Activated T-helper 1 cell treated with anti-CD3 and anti-CD28 coated beads, Interleukin-2, amount 50 U/mL, for 16 hours (primary cell): ENCODE measurements at places on chromosomes 6 and 20.

GRCh38 chr20:29689411-29690225, 1567.8 kb upstream of the DEFB115 start:
- no peak for DNase-seq

- no peak for DNase-seq
Measured at GRCh38 chr6:106643061-106643460, 13.7 kb downstream of the QRSL1 start.

- DNase-seq, result no peak
Measured at GRCh38 chr6:1778686-1779235, 169.0 kb downstream of the FOXC1 start.

GRCh38 chr6:147126618-147127022, 77.6 kb upstream of the STXBP5 start:
- DNase-seq, result no peak

DNA sequence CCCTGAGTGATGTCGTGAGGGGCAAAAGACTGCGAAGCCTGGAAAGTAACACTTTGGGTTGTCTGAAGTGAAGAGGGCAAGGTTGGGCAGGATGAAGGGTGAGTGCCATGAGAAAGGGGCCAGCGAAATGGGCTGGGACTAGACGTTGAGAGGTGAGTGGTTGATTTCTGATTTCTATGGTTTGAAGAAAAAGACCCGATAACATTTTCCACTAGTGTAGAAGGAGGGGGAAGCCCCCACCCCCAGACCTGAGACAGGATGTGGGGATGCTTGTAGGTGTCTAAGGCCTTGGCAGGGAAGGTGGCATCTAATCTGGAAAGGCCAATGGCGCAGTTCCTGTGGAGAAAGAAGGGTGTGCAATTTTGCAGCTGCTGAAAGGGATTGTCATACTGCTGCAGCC, 25.3 kb upstream of the KIF3B start:
- DNase-seq, result peak; percentile 50

- DNase-seq, result no peak
Measured at GRCh38 chr6:166610069-166610468, 17.0 kb downstream of the RPS6KA2 start.

DNA sequence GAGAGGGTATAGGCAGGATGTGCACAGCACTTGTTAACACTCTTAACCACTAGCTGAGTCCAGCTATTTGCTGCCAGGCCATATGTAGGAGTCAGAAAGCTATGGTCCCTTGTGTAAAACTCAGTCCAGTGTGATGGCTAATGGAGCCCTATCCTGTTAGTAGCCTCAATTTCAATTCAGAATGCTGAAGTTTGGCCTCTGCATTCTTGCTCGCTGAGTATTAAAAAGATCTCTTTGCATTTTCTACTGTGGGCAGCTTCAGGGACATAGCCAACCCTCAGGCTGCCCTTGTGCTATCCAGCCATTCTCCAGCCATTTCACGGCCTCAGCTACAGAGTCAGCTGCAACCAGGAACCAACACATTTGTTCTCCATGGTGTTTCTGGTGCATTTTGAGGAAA, 92.5 kb downstream of the SPTLC3 start:
- no peak for DNase-seq

- no peak for DNase-seq
Measured at GRCh38 chr20:58472273-58473018, 42.8 kb downstream of the APCDD1L start.

- DNase-seq, result no peak
Measured at GRCh38 chr20:45968801-45969711, 2.9 kb downstream of the ZNF335 start.

DNA sequence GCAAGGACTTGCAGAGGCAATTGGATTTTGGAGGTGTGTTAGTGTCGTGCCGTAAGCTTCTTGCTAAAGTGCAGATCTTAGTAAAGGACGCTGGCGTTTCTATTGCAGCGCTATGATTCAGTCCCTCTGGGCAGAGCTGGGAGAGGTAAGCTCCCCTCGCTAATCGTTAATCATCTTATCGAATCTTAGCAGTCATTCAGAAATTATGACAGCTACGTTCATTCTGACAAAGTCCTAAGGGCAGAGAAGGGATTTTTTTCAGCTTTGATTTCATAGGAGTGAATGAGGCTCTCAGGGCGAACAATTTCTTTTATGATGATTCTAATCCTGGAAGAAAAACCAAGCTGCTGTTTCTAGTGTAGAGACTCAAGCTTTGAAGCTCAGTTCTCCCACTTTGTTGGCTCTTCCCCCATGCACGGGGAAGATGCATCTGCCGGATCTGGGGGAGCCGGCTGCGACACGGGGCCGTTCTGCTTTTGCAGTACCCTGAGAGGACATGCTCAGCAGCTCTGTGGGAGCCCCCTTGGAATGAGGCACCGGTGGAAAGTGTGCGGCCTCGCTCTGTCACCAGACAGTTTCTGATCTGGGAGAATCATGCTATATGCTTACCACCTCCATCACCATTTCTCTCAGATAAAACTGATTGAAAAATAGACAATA, 79.1 kb upstream of the SLC22A23 start:
- DNase-seq, result no peak

- DNase-seq, result no peak
Measured at GRCh38 chr6:11132194-11132888, 20.8 kb upstream of the ERVFRD-1 start.

DNA sequence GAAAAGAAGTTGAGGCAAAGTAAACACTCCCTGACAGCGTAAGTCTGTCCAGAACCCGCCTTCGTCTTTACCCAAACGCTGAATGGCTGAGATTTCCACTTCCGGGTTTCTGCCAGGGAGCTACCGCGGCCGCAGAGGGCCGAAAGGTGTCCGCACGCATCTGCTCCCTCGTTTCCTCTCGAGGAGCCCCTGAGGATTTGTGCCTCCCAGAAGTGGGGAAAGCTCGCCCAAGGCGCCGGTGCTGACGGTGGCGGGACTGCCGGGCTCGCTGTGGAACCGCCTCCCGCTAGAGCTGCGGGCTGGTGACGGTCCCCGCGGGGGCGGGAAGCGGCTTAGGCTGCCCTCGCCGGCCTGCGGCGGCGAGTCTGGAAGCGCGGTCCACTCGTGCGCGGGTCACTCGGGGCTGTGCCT, 1760.2 kb upstream of the DEFB115 start:
- no peak for DNase-seq

DNA sequence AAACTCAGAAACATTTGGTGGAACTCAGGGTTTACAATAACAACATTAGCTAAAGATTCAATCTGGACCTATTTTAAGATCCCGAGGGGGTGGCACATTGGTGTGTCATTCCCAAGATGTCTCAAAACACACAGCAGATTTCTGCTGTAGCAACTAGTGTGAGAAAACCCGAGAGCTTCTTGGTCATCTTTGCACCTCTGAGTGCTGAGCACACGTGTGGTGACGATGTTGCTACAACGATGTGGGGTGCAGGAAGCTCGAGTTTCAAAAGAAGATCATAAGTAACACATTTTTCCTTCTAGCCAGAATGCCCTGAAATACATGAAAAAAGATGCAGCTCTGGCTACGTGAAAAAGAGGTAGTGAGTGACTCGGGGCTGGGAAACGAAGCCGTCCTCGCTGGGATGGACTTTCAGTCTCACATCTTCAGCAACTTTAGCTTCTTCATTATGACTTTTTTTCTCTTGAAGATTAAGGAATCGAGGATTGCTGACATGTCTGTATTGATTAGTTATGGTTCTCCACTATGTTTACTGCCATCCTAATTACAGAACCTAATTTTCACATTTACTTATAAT, 1.5 kb downstream of the RAMACL start:
- no peak for DNase-seq

DNA sequence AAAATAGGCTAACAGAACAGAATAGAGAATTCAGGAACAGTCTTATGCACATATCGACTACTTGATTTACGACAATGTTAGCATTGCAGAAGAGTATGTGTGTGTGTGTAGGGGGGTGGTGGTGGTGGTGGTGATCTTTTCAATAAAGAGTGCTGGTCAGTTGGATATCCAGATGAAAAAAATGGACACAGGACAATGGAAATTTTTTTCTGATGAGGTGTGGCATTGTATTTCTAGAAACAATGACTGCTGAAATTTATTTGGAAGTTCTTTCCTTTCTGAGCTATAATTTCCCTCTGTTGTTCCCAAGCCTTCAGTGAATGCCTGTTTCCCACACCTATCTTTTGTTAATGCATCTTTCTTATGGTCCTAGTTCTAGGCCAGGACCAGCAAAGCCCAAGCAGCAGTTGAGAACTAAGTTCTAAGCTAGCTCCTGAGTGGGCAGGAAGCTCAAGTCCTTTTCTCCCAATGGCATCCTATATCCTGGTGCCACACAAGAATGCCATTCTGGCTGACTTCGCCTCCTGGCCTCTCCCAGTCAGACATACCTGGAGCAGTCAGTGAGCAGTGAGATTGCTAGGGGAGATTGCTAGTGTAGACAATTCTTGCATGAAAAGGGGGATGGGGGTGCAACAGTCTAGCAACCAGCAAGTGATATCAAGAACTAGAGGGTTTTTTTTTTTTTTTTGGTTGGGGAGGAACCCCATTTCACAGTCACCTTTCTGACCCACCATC, 1.2 kb upstream of the TOX2 start:
- no peak for DNase-seq

DNA sequence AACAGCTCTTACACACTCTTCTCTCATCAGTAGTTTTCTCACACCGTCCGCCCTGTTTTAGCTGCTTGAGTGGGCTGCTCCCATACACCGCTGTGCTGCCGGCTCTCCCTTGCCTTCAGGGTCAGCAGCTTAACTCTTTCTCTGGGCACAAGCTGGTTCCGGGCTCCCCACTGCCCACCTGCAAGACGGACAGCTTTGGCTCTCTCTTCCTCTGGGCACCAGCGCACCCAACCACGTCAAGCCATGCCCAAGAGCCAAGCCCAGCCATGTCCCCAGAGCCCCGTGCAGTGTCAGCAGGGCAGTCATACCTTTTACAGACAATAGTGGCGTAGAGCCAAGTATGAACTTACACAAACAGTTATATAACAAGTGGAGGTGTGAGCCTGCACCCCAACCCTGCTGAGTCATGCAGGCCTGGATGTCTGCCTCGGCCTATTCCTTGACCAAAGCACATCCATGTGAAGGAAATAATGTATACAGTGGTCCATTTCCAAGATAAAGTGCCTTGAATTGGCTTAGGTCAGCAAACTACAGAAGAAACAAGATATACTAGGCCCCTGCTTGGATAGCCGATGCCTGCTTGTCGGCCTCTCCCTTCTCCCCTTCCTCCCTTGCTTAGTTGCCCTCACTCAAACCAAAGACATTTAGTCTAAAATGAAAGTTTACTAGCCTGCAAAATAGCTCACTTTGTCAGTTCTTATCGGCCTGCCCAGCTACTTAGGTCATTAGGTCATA, 89.3 kb downstream of the JPH2 start:
- DNase-seq, result no peak

- peak; percentile 78 for DNase-seq
Measured at GRCh38 chr6:30682143-30683117, 4.0 kb downstream of the PPP1R18 start.

GRCh38 chr6:111971866-111972532, 81.9 kb upstream of the CCN6 start:
- DNase-seq, result no peak

- no peak for DNase-seq
Measured at GRCh38 chr6:41581381-41581991, 35.3 kb downstream of the FOXP4 start.

- DNase-seq, result no peak
Measured at GRCh38 chr6:151911401-151911800, 103.9 kb downstream of the ESR1 start.

DNA sequence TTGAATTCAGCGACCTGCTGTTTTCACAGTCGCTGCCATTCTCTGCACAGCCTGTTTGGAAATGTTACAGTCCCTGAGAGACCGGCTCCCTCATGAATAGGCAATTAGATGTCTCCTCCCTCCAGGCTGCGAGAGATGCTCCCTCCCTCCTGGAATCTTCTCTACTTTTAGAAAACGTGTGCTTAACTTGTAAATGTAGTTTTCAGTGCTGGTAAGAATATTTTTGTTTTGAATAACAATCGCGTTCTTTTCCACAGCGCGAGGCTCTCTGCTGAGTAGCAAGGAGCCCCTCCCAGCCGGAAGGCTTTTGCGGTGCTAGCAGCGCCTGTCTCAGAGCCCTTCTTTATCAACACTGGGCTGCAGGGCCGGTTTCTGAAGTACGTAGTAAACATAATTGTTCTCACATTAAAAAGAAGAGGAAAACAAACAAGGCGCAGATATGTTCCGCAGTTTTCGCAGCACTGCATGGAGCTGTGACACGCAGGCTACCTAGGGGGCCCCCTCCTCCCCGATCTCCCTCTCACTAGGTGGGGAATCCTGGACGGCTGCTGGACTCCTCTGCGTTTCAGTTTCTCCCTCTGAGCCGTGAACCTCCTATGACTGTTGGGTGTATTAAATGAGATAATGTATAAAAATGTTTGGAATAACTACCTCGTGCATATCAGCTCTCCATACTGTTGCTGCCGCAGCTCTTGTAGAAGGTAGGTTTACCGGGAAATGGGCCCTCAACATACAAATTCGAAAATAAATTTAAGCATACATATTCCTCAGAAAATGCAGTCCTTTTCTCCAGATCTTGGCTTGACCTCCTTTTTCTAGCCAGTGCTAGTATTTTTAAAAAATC, 79.0 kb upstream of the SPACA1 start:
- no peak for DNase-seq

DNA sequence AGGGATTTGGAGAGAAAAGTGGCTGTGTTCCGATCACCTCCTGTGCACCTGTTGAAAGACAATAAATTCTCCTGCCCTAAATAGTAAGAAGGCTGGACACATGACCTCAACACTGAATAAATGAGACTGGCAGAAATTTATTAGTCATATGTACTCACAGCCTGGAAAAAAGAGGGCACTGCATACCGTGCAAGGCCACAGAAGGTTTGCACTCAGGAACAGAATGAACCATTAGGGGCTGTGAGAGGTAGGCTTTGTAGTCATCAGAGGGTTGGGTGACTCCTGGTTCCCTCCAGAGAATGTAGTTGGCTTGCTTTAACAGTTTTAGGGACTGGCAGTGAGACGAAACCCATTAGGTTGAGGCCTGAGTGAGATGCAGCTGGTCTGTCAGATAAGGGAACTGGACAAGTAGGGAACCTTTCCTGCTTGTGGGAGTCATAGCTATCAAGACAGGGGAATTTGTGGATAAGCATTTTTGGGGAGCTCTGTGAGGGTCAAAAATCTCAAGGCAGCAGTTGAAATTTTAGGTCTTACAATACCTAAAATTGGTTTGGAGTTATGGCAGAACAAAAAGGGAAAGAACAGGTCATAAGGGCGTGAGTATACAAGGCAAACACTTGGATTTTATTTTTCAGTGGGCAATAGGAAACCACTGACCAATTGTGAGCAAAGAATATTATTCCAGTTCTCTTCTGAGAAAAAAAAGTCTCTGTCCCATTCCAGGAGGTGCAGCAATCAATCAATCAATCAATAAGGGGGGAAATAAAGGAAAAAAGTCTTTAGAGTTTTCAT, 67.9 kb upstream of the BTN3A2 start:
- no peak for DNase-seq

GRCh38 chr6:129117355-129117754, 234.4 kb downstream of the LAMA2 start:
- no peak for DNase-seq

- DNase-seq, result no peak
Measured at GRCh38 chr20:64156136-64156885, 7.9 kb upstream of the MYT1 start.
